ENCODE measurements at places on chromosomes 3 and 15.
A peak's percentile ranks its signal among the peaks of the same experiment; 100 is the strongest.

- DNase-seq = peak; percentile 71
- peaks cover 7% of the 10 kb centered on the region for H3K4me1 ChIP-seq
- H3K27me3 ChIP-seq = peaks cover 2% of the 10 kb centered on the region
- no peaks in the 10 kb centered on the region for H3K36me3 ChIP-seq
These were observed 48.8 kb downstream of the STARD5 start for GRCh38 chr15:81274931-81275707.

DNA sequence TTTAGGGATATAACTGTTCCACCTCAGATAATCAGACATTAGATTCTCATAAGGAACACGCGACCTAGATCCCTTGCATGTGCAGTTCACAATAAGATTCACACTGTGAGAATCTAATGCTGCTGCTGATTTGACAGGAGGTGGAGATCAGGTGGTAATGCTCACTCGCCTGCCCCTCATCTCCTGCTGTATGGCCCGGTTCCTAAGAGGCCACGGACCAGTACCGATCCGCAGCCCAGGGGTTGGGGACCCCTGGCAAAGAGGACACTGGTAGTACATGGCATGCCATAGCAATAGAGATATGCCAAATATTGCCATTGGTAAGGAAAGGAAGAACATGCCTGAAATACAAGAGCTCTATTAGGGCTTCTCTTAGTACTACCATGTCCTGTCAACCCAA lies 59.7 kb downstream of the LSM3 start:
- H3K36me3 ChIP-seq = no peaks in the 10 kb centered on the region
- no peak for DNase-seq
- no peaks in the 10 kb centered on the region for H3K27me3 ChIP-seq
- no peak overlapping the region for H3K27ac ChIP-seq
- peaks cover 29% of the 10 kb centered on the region for H3K4me1 ChIP-seq

DNA sequence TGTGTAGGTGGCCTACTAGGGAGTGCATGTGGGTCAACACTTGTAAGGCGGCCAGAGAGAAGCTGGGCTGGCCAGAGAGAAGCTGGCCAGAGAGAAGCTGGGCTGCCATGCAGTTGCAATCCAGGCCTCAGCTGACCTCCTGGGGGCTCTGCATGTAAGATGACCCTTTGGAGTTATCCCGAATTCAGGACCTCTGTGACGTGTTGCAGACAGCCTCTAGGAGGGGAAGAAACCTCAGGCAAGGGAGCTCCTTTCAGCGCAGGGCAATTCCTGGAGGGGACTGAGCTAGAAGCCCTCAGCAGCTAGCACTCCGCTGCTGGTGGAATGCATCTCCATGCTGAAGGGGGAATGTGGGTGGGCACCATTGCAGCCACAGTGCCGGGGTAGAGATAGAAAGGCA lies 15.8 kb upstream of the KBTBD12 start:
- peaks cover 10% of the 10 kb centered on the region for H3K4me1 ChIP-seq
- H3K27me3 ChIP-seq = no peaks in the 10 kb centered on the region

GRCh38 chr15:60534546-60534945 lies 55.6 kb upstream of the ICE2 start:
- H3K36me3 ChIP-seq = no peaks in the 10 kb centered on the region
- H3K4me3 ChIP-seq = no peak overlapping the region
- H3K4me1 ChIP-seq = no peaks in the 10 kb centered on the region
- DNase-seq = no peak
- no peak overlapping the region for H3K27ac ChIP-seq

- no peaks in the 10 kb centered on the region for H3K36me3 ChIP-seq
- H3K27me3 ChIP-seq = peaks cover 2% of the 10 kb centered on the region
- no peak overlapping the region for H3K4me3 ChIP-seq
- H3K4me1 ChIP-seq = no peaks in the 10 kb centered on the region
These were observed 84.1 kb upstream of the ARHGEF3 start for GRCh38 chr3:56885879-56886278.

GRCh38 chr3:55721716-55722484 lies 234.8 kb upstream of the WNT5A start:
- H3K27ac ChIP-seq = no peak overlapping the region
- peaks cover 13% of the 10 kb centered on the region for H3K27me3 ChIP-seq
- no peak for DNase-seq
- H3K4me1 ChIP-seq = no peaks in the 10 kb centered on the region
- H3K4me3 ChIP-seq = no peak overlapping the region
- H3K36me3 ChIP-seq = no peaks in the 10 kb centered on the region

- H3K27me3 ChIP-seq = no peaks in the 10 kb centered on the region
- no peak overlapping the region for H3K27ac ChIP-seq
- H3K4me1 ChIP-seq = no peaks in the 10 kb centered on the region
- H3K36me3 ChIP-seq = peaks cover 6% of the 10 kb centered on the region
- no peak for DNase-seq
These were observed 10.2 kb downstream of the H1-8 start for GRCh38 chr3:129553171-129553570.

DNA sequence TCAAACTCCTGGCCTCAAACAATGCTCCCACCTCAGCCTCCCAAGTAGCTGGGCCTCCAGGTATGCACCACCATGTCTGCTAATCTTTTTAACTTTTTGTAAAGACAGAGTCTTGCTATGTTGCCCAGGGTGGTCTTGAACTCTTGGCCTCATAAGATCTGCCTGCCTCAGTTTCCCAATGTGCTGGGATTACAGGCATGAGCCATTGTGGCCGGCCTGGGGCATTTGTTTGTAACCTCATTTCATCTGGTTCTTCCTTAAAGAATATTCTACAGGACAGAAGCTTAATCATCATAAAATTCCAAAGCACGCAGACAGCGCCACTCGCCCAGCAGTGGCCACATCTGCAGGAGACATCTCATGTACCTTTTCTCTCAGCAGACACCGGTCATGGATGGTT lies 23.6 kb upstream of the CYFIP1 start:
- H3K4me1 ChIP-seq = no peaks in the 10 kb centered on the region
- H3K4me3 ChIP-seq = no peak overlapping the region
- H3K27ac ChIP-seq = no peak overlapping the region
- peaks cover 58% of the 10 kb centered on the region for H3K36me3 ChIP-seq
- no peaks in the 10 kb centered on the region for H3K27me3 ChIP-seq
- DNase-seq = no peak

GRCh38 chr3:42236611-42237010 lies 29.4 kb downstream of the CCK start:
- no peaks in the 10 kb centered on the region for H3K27me3 ChIP-seq
- no peak overlapping the region for H3K4me3 ChIP-seq
- no peaks in the 10 kb centered on the region for H3K4me1 ChIP-seq
- no peak overlapping the region for H3K27ac ChIP-seq
- H3K36me3 ChIP-seq = no peaks in the 10 kb centered on the region
- no peak for DNase-seq

DNA sequence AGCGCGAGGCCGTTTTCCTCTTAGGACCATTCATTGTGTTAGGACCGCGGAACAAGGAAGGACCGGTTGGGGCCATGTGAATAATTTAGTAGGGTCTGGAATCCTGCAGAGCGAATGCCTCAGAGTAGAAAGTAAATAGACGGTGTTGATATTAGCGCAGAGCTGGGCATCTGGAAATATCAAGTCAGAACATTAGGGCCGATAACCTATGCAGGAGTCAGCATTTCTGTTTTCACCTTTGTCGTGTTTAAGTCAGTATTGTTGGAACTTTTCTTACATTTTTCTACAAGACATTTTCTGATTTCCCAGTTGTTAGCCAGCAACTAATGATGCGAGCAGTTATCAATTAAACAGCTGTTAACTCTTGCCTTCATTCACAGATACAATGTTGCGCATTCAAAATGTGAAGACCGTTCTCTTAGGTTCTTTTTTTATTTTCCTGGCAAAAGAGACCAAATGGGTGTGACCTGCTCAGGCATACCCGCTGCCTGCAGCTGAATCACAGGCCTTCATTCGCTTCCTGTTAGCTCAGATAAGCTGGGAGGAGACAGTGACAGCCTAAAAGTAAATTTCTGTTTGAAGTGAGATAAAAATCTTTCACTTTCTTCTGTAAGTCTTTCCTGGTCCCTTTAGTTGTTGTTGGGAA lies 966 bp upstream of the PKM start:
- peak overlapping the region; percentile 96 for H3K27ac ChIP-seq
- no peaks in the 10 kb centered on the region for H3K27me3 ChIP-seq
- H3K36me3 ChIP-seq = no peaks in the 10 kb centered on the region
- peak; percentile 38 for DNase-seq
- peak overlapping the region; percentile 85 for H3K4me3 ChIP-seq

DNA sequence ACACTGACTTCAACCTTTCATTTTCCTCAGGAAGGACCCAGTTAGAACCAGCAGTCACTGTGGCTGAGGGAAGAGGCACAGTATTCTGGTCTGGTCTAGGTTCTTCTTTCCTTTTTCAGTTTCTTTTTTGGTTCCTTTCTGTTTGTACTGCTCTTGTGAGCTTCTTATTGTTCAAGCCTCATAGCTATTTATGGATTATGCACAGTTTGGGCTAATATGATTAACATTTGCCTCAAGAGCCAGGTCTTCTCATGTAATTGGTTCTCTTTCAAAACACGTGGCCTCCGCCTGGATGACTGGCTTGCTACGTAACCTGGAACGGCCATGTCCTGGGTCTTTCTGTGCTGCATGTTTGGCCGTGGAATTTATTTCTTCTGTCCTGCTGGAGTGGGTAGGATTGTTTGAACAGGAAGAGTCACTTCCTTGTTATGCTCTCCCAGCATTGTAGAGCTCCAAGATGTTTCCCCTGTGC lies 43.3 kb downstream of the RBMS3 start:
- H3K4me3 ChIP-seq = no peak overlapping the region
- no peaks in the 10 kb centered on the region for H3K27me3 ChIP-seq
- no peaks in the 10 kb centered on the region for H3K4me1 ChIP-seq
- DNase-seq = peak; percentile 16
- no peaks in the 10 kb centered on the region for H3K36me3 ChIP-seq

DNA sequence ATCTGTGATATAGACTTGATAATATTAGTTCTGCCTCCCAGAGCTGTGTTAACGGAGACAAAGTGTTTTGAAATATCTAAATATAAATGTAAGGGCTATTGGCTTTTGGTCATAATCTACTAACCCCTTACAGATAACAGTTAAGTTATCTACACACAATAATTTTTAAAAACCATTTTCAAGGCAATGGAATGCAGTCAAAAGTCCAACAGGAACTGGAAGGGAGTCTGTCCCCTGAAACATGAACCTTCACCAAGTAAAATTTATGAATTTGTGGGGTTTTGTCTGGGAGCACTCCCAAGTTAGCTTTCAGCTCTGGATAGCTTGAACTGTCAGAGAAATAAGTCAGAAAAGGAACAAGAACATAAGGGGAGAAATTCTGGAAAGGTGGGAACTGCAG lies 312.3 kb upstream of the ICE2 start:
- DNase-seq = no peak
- H3K4me1 ChIP-seq = no peaks in the 10 kb centered on the region
- H3K27ac ChIP-seq = no peak overlapping the region
- H3K4me3 ChIP-seq = no peak overlapping the region
- H3K27me3 ChIP-seq = no peaks in the 10 kb centered on the region

- H3K4me3 ChIP-seq = no peak overlapping the region
- H3K36me3 ChIP-seq = no peaks in the 10 kb centered on the region
- H3K4me1 ChIP-seq = peaks cover 49% of the 10 kb centered on the region
- peak overlapping the region; percentile 61 for H3K27ac ChIP-seq
These were observed 7.6 kb upstream of the PPP1R2 start for GRCh38 chr3:195550723-195551122.

DNA sequence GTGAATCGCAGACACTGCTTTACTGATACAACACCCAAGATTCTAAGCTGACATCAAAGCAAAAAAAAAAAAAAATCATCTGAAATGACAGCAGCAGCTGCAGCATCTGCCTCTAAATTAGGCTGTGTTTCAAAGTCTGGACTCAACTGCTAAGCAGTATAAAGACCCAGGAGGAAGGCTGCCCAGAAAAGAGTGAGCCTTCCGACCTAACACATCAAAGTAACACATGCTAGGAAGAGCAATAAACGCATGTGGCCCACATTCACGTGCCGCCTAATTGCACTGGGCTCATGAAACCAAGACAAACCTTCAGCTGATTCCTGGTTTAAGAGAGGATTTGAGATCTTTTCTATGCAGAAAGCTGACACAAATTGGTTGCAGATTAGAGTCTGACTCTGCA lies 317.1 kb downstream of the ZIC4 start:
- no peaks in the 10 kb centered on the region for H3K27me3 ChIP-seq
- H3K4me1 ChIP-seq = no peaks in the 10 kb centered on the region
- H3K36me3 ChIP-seq = no peaks in the 10 kb centered on the region
- no peak overlapping the region for H3K27ac ChIP-seq

- no peak overlapping the region for H3K4me3 ChIP-seq
- H3K4me1 ChIP-seq = no peaks in the 10 kb centered on the region
- no peaks in the 10 kb centered on the region for H3K27me3 ChIP-seq
- DNase-seq = peak; percentile 2
- H3K27ac ChIP-seq = no peak overlapping the region
These were observed 103.8 kb downstream of the RBMS3 start for GRCh38 chr3:29384640-29385039.

DNA sequence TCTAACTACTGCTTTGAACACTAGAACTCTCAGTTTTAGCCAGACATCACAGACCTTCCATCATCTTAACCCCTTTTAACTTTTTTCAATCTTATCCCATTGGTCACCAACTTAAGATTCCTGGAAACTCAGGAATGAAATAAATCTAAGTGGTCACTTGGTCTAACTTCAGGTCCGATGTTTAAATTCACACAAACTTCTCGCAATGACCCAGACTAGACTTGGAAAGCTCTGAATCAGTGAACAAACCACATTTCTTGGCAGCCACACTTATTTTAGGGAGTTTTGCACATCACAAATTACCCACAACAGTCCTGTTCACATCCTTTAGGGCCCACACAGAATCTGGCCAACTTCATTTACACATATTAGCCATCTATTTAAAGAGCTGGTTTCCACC lies 118.9 kb downstream of the MAGI1 start:
- no peaks in the 10 kb centered on the region for H3K36me3 ChIP-seq
- H3K27me3 ChIP-seq = no peaks in the 10 kb centered on the region
- no peak for DNase-seq
- H3K27ac ChIP-seq = no peak overlapping the region

DNA sequence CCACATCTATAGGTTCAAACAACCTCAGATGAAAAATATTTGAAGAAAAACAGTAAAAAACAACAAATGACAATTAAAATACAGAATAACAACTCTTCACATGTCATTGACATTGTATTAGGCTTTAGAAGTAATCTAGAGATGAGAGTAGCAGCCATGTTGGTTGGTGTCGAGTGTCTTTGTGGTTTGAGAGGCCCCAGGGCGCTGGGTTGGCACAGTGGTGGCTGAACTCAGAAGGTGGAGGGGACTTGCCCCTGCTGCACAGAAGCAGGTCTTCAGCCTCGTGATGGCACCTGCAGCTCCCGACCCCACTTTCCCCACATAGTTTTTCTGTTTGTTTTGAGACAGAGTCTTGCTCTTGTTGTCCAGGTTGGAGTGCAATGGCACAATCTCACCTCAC lies 187.2 kb downstream of the OSBPL10 start:
- H3K27me3 ChIP-seq = no peaks in the 10 kb centered on the region
- H3K4me1 ChIP-seq = no peaks in the 10 kb centered on the region
- no peak overlapping the region for H3K27ac ChIP-seq
- no peaks in the 10 kb centered on the region for H3K36me3 ChIP-seq

GRCh38 chr3:54954521-54954920 lies 26.7 kb upstream of the LRTM1 start:
- no peaks in the 10 kb centered on the region for H3K4me1 ChIP-seq
- no peak overlapping the region for H3K27ac ChIP-seq
- H3K4me3 ChIP-seq = no peak overlapping the region
- no peak for DNase-seq

Measured in large intestine (tissue), 12 donors.